ENCODE measurements at places on chromosomes 16 and 17.

DNA sequence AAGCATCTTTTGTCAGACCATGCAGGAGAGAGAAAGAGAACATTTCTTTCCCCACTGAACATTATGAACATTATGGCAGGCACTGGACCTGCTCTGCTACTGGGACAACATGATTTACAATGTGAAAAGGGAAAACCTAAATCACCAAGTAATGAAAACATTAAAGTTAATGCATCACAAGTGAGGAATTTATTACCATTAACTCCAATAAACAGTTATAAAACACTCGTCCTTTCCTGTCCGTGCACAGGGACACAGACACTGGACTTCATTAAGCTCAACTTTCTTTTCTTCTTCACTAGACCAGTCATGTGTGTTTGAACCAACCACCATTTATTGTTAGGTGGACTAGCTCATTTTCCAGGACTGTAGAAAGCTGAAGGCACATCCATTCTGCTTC, 95.4 kb downstream of the SNX11 start:
- no peak for DNase-seq

DNA sequence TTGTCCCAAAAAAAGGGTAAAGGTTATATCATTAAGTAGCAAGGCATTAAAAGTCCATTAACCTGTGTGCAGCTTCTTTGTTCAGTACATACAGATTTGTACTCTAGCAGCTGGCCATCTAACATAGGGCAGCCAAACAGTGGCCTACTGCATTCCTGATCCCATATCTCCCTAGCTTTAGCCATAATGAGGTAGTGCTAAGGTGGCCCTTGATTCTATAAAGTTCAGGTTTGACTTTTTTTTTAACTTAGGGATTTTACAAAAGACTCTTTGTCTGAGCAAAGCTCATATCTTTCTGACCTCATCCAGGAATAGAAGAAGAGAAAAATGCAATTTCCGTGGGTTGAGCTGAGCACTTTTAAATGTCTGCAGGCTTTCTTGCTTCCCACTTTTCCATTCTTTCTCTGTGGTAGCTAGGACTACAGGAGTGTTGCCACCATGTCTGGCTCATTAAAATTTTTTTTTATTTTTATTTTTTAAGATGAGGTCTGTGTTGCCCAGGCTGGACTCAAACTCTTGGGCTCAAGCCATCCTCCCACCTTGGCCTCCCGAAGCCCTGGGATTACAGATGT, 19.5 kb upstream of the CDC6 start:
- no peak for DNase-seq

DNA sequence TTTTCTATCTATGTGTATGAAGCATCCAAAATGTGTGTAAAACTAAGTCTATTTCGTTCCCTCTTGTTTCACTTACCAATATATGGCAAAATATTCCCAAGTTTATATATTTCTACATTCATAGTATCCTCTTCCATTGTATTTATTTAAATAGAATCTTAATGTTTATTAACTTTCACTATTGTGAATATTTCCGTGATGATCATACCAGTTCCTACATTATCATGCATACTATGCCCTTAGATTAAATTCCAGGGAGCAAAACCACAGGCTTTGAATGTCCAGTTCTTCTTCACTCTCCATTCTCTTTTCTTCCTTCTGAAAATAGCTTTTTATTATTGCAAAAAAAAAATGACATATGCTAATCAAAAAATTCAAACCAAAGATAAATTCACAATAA, 4.0 kb downstream of the MAP2K6 start:
- DNase-seq: no peak

DNA sequence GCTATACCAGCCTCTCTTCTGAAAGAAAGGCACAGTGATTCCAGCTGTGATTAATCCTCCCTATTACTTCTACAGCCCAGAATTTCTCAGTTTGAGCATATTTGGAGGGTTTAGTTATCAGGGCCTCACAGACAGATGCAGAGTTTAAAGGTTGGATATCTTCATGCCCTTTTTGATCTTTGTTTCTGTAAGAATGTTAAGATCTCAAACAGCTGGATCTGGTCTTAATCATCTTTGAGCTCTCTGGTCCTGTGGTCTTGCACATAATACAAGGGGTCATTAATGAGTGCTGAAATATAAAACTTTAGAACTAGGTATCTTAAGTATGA, 9.1 kb upstream of the ARL2BP start:
- DNase-seq: no peak

GRCh38 chr17:75917917-75918445, 13.3 kb upstream of the MRPL38 start:
- DNase-seq: no peak

GRCh38 chr17:17479209-17479608, 2.4 kb downstream of the MED9 start:
- no peak for DNase-seq

DNA sequence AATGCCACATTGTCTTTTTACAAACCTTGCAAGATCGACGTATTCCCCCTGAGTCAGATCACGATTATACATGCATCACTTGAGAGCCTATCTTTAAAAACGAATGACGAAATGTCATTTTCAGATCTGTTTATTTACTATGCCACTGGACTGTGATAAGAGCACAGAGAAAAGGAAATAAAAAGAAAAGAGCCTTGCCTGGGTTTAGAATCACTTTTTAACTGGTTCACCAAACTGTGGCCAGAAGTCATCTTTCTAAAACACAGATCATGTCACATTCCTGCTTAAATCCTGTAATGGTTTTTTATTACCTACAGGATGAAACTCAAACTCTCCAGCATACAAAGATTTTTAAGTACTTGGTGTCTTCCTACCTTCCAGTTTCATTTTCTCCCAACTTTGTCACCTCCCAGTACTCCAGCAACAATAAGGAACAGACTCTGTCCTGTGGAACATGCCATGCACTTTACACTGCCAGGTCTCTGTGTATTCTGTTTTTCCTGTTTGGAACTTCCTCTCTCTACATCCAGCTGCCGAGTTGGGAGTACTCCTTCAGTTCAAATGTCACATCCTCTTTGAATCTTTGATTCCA, 91.5 kb downstream of the SNX11 start:
- DNase-seq: no peak

GRCh38 chr17:59487161-59487873, 78.1 kb upstream of the DHX40 start:
- DNase-seq: no peak

GRCh38 chr16:27112093-27112811, 45.5 kb downstream of the C16orf82 start:
- no peak for DNase-seq

GRCh38 chr16:86814256-86814655, 235.9 kb downstream of the FOXL1 start:
- no peak for DNase-seq

DNA sequence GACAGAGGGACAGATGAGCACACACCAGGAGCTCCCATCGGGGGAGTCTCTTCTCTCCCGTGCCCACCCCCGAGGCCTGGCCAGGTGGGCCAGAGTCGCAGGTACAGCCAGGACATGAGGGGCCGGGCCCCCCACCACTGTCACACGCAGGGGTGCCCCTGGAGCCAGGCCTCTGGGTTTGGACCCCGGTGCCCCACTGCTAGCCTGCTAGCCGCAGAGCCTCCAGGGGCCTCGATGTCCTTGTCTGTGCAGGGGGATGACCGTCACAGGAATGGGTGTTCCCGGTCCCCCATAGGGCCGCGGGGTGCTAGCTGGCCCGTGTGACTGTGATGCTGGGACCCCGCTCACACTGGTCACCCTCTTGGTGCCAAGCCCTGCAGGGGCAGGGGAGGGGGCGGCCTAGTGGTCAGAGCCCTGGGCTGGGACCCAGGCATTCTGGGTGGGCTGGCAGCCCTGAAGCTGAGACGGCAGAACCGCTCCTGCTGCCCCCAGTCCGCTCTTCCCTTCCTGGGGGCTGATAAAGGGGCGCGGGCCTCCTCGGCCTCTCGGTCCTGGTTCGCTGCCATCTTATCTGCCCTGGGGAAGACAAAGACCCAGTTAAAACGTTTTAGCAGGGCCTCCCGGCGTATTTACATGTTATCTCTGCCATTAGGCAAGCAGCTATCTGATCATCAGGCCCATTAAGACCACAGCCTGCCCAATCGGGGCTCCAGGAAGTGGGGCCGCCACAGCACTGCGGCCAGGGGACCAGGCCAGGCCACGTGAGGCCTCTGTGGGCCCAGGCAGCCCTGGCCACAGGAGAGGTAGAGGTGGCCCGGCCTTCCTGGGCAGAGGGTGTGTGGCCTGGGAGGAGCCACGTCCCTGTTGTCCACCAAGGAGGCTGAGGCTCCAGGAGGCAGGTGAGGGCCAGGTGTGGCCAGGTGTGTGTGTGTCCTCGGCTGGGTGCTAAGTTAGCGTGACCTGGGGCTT, 57.2 kb upstream of the ZC3H18 start:
- DNase-seq: no peak

GRCh38 chr16:52573365-52574299, 26.7 kb upstream of the TOX3 start:
- DNase-seq: no peak

DNA sequence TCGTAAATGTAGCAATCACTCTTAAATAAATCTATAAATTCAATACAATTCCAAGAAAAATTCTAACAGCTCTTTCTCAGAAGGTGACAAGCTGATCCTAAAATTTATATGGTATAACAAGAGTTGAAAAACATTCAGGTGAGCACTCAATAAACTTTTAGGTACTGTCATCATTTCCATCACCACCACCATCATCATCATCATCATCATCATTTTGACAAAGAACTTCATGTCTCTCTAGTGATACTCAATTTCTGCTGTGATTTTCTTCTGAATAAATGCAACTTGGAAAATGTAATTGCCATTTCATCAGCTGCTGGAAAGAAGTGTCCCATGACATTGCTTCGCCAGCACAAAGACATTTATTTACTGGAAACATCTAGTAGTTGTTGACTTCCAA, 222.9 kb upstream of the IRX5 start:
- no peak for DNase-seq

GRCh38 chr17:37106049-37106448, 157.3 kb downstream of the AATF start:
- no peak for DNase-seq

GRCh38 chr16:54282928-54283724, 3.5 kb downstream of the IRX3 start:
- DNase-seq: no peak

- DNase-seq: no peak
These were observed 10.5 kb downstream of the TFAP4 start for GRCh38 chr16:4262303-4262835.

DNA sequence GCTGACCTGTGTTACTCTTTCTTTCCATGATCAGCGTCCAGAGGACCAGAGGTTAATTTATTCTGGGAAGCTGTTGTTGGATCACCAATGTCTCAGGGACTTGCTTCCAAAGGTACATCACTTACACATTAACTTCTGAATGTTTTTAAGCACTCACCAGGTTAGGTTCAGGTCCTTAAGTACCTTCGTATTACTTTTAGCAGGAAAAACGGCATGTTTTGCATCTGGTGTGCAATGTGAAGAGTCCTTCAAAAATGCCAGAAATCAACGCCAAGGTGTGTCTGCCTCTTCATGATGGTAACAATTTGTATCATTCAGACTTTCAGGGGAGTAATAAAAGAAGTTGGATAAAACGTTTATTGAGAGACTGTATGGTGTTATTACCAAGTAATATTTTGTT, 3.3 kb downstream of the HERPUD1 start:
- DNase-seq: no peak

DNA sequence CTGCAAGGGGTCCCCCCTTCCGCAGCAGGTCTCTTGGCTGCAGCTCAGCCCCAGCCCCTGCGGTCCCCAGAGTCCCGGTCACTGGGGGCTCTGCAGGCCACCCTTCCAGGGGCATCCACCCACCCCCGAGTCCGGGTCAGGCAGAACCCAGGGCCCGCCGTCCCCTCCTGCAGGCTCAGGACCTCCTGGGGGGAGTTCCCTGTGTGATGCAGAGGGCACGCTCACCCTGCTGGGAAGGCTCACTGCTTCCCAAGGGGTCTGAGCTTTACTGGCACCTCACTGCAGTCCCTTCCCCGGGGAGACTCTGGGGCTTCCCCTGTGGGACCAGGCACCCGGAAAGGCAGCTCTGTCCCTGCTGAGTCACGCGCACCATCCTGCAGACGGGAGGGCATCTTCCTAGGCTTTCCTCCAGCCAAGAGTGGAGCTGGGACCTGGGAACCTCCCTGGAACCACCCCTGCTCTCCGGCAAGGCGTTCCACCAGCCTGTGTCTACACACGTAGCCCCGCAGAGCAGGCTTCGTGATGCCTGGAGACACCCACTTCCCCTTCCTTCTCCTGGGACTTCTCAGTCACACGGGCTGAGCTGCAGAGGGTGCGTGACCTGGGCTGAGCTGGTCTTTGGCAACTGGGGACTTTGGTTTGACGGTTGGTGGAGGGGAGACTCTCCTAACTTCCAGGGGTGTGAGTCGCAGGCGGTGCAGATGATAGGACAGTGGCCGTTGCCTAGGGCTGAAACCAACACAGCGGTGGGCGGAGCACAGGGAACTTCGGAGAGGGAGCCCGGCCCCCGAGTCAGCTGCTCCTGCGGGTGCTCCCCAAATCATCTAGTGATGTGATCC, 23.4 kb downstream of the SLC25A10 start:
- DNase-seq: no peak

DNA sequence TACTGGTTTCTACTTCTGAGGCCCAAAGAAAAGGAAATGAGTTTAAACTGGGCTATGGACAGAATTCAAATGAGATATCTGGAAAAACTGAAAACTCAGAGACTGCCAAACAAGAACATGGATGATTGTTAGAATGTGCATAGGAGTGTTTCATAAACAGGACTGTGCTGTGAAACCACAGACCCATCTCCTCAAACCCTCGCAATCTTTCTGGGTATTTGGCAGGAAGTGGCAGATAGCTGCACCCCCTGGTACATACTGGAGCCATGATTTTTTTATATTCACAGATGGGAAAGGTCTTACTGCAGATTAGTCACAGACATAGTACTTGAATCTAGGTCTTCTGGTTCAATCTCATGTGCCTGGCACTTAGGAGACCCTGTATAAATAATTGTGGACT, 145.0 kb downstream of the CCDC182 start:
- no peak for DNase-seq

- no peak for DNase-seq
These were observed 419 bp downstream of the RAB37 start for GRCh38 chr17:74737299-74738050.

GRCh38 chr16:66131156-66131807, 235.2 kb upstream of the CDH5 start:
- no peak for DNase-seq

DNA sequence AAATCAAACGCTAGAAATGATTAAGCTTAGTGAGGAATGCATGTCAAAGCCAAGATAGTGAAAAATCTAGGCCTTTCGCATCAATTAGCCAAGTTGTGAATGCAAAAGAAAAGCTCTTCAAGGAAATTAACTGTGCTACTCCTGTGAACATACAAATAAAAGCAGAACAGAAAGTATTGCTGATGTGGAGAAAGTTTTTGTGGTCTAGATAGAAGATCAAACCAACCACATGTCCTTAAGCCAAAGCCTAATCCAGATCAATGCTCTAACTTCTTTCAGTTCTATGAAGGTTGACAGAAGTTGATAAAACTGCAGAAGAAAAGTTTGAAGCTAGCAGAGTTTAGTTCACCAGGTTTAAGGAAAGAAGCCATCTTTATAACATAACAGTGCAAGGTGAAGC, 1044.6 kb downstream of the CDH11 start:
- no peak for DNase-seq

- no peak for DNase-seq
These were observed 33.1 kb downstream of the HS3ST2 start for GRCh38 chr16:22847100-22847499.

GRCh38 chr16:797120-797420, 3.5 kb downstream of the GNG13 start:
- DNase-seq: no peak

All from activated CD4-positive, alpha-beta T cell treated with anti-CD3 and anti-CD28 coated beads for 24 hours (primary cell).